Common myeloid progenitor, CD34-positive (primary cell): ENCODE measurements at places on chromosomes 13 and 19.

DNA sequence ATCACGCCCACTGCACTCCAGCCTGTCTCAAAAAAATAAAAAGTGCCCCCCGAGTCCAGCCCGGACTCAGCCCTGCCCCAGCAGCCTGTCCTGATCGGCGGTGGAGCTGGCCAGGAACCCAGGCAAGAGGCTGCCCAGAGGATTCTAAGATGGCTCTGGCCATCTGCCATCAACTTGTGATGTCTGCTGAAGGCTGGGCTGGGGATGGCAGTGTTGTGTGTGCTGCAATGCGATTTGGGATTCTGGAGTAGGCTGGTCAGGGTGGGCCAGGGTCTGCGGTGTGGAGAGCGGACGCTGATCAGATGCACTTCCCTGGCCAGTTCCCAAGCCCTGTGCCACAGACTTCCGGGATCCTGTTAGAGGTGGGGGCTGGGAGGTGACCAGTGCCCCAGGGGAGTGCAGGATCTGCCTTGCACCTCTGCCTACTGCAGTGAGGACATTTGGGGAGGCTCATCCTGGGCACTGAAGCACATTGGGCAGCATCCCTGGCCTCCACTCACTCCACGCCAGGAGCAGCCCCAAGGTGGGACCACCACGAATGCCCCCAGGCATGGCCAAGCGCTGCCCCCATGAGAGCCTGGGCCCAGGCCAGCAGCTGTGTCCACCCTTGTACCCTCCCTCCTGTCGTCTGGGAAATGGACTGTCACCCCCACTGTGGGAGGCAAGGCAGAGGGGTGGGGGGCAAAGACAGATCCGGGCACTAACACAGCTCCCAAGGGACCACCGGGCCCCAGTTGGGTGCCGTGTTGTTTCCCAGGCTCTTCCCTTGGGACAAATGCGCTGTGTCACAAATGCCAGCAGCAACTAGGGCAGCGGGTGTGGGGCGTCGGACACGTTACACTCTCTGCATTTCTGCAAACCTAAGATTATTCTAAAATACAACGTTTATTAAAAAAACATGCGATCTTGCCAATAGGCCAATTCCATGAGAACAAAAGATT, 3.4 kb upstream of the TBXA2R start:
- peak; percentile 37 for DNase-seq

GRCh38 chr19:55088543-55089341, 13.1 kb downstream of the EPS8L1 start:
- peak; percentile 79 for DNase-seq

GRCh38 chr13:40333226-40333625, 333.2 kb downstream of the FOXO1 start:
- DNase-seq = no peak

DNA sequence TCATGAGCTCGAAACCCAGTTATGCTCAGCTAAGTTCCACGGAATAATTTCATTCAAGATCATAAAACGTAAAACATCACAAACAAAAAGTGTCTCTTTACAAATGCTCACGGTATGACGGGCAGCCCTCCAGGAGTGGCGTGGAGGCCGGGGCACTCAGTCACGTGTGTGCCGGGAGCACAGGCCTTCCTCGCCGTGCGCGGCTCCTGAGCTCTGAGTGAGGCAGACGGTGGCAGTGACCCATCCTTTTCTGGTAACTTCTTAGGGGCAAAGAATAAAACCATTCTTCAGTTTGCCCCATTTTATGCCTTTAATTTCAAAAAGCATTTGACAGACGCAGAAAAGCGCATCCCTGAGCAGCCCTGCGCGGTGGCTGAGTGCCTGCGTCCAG, 72.8 kb downstream of the ATP11A start:
- DNase-seq = no peak

DNA sequence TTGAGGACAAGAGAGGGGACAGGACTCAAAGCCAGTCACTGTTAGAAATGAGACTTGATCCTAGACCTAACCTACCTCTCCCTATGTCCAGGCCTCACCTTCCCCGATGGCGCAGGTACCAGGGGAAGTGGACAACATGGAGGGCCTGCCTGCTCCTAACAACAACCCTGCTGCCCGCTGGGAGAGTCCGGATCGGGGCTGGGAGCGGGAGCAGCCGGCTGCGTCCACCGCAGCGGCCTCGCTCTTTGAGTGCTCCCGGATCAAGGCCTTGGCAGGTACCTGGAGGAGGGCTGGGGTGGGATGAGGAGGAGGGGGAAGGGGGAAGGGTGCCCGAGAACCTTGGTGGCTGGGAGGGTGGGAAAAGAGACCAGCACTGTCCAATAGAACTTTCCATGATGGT, 5.7 kb downstream of the SPTBN4 start:
- no peak for DNase-seq
